ENCODE measurements at places on chromosomes 5 and 9.

- no peak for DNase-seq
Observed at GRCh38 chr5:150407096-150407720, 5.5 kb downstream of the CD74 start.

- no peak for DNase-seq
Observed at GRCh38 chr9:70410368-70410767, 4.1 kb downstream of the KLF9 start.

- no peak for DNase-seq
Observed at GRCh38 chr9:77810637-77811119, 162.6 kb upstream of the GNA14 start.

DNA sequence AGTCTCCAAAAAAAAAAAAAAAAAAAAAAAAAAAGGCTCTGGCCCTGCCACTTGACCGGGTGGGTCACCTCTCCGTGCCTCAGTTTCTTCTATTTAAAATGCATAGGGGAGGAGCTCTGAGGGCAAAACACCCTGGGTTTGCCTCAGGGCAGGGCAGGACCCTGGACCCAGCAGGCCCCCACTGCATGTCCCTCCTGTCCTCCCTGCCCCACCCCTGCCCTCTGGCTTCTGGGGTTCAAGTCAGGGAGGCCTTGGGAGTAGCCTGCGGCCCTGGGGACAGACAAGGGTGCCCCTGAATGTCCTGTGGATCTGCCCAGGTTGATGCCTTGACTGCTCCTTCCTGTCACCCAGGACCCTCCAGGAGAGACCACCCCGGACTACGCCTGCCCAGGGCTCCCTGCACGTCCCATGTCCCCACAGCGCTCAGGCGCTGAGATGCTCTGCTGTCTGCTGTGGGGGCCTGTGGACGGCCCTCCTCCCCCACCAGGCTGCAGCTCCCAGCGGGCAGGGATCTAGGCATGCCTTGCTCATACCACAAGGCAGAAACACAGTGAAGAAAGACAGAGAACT, 35.4 kb downstream of the ADAMTS2 start:
- DNase-seq = no peak

DNA sequence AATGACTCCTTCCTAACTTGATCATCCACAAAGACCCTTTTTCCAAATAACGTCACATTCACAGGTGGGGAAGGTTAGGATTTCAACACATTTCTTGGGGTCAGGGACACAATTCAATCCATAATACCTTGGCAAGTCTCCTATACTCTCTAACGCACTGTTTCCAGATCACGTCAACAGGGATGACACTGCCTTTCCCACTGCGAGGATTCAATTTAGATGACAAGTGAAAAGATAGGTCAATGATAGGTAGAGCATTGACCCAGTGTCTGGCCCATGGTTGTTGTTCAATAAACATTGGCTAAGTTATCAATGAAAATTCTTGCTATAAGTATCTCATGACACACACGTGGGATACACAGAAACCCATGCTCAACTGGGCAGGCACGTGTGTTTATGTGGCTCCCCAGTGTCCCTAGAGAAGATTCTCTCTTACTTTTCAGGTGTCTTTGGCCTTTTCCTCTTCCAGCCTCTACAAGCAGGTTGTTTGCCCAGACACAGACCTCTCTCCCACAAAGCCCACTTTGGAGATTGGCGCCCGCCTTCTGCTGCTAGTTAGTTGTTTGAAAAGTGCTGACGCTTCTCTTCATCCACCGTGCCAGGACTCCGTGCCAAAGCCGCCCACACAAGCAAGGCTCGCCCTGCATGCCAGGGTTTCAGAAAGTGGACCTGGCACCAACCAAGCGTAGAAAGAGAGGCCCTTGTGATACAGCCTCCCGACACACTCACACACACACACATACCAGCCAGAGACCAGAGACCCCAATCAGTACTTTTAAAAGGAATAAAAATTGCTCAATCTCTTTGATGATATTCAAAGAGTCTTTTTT, 594.5 kb downstream of the BNC2 start:
- no peak for DNase-seq
